Tibial nerve (tissue), 4 donors: ENCODE measurements at places on chromosomes 16 and 17. TPM values are rescaled to one million over a fixed set of nuclear protein-coding genes. Genes with fewer than 3 reads are reported as not detected.

The DYNLL2 gene
- 14.4 TPM for total RNA-seq

The AXIN2 gene
- total RNA-seq: 18.8 TPM

The ARHGDIG gene
- total RNA-seq: not detected

The BCL6B gene
- total RNA-seq: 8.1 TPM

DNA sequence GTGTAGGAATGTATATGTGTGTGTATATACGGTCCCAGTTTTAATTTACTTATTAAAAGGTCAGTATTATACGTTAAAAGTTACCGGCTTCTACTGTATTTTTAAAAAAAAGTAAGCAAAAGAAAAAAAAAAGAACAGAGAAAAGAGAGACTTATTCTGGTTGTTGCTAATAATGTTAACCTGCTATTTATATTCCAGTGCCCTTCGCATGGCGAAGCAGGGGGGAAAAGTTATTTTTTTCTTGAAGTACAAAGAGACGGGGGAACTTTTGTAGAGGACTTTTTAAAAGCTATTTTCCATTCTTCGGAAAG is 1.6 kb downstream of the NOG start:
- no peaks in the 10 kb centered on the region for H3K36me3 ChIP-seq
- H3K4me1 ChIP-seq: no peaks in the 10 kb centered on the region
- peaks cover 68% of the 10 kb centered on the region for H3K27me3 ChIP-seq
- H3K27ac ChIP-seq: peak overlapping the region; percentile 87
- DNase-seq: no peak
- H3K4me3 ChIP-seq: peak overlapping the region; percentile 68

DNA sequence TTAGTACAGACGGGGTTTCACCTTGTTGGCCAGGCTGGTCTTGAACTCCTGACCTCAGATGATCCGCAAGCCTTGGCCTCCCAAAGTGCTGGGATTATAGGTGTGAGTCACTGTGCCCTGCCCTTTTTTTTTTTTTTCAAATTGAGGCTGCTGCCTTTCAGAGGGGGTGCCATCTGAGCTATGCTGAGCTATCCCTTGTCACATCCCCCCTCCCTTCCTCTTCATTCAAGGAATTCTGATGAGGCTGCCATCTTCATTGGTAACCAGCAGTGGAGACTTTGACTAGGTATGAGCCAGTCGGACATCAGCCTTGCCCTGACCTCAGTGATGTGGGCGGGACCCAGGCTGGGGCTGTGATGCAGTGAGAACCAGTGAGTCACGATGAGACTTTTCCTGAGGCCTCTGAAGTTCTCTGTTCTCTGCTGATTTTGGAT is 24.4 kb upstream of the GPT2 start:
- H3K36me3 ChIP-seq: no peaks in the 10 kb centered on the region
- no peak overlapping the region for H3K27ac ChIP-seq
- no peaks in the 10 kb centered on the region for H3K27me3 ChIP-seq
- DNase-seq: no peak
- no peak overlapping the region for H3K4me3 ChIP-seq
- H3K4me1 ChIP-seq: no peaks in the 10 kb centered on the region

DNA sequence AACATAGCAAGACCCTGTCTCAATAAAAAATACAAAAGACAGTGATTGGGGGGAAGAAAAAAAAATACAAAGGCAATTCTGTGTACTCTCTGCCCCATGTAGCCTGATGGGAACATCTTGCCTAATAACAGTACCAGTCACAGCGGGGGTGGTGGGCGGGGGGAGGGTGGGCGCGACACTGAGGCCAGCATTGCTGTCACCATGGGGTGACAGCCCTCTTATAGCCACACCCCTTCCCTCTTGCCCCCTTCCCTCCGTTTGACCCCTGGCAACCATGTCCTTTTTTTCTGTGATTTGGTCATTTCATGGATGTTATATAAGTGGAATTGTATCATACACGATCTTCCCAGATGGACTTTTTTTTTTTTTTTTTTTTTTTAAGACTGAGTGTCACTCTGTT is 80.9 kb downstream of the DNAH17 start:
- no peak for DNase-seq
- no peak overlapping the region for H3K27ac ChIP-seq
- no peaks in the 10 kb centered on the region for H3K4me1 ChIP-seq
- H3K36me3 ChIP-seq: no peaks in the 10 kb centered on the region

DNA sequence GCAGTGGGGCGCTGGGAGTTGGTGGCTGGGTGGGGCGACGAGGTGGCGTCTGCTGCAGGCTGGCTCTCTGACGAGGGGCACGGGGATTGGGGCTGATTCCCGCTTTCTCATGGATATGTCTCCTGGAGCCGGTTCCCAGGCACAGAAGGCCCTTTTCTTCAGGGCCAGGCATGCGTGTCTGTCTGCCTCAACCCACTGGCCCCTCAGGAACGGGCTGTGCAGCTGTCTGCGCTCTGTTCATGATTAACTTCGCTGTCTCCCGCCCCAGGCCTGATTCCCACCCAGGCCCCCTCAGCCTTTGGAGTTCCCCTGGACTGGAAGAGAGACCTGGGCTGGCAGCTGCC is 53.1 kb downstream of the RAP1GAP2 start:
- no peak overlapping the region for H3K27ac ChIP-seq
- peaks cover 16% of the 10 kb centered on the region for H3K27me3 ChIP-seq
- no peak for DNase-seq
- H3K4me1 ChIP-seq: no peaks in the 10 kb centered on the region
- no peak overlapping the region for H3K4me3 ChIP-seq
- no peaks in the 10 kb centered on the region for H3K36me3 ChIP-seq

DNA sequence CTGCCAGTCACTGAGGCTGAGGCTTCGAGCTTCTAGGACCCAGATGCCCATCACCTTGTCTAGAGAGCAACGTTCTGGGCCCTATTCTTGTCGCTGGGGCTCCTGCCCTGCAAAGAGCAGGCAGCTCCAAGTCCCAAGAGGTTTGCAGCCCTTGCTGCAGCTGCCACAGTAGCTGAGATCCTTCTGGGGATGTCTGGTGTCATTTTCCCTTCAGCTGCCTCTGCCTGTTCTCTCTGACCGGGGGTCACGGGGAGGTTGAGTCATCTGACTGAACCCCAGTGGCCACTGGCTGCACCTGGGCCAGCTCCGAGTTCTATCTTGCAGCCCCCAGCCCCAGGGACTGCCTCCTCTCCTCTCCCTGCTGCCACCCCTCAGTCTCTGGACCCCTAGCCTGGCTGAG is 4.9 kb downstream of the WSCD1 start:
- no peaks in the 10 kb centered on the region for H3K36me3 ChIP-seq
- peaks cover 14% of the 10 kb centered on the region for H3K27me3 ChIP-seq
- H3K27ac ChIP-seq: no peak overlapping the region
- DNase-seq: no peak

DNA sequence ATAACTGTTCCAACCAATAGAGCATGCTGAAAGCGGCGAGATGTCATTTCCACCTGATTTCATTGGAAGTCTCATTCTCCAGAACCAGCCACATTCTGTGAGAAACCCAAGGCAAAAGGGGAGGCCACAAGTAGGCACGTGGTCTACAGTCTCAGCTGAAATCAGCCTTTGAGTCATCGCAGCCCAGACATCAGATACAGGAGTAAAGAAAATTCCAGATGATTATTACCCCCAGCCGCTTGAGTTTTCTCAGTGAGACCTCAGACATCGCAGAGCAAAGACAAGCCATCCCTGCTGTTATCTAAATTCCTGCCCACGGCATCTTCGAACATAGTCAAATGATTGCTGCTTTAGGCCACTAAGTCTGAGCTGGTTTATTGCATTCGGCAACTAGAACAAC is 23.1 kb downstream of the STAT3 start:
- no peak overlapping the region for H3K4me3 ChIP-seq
- H3K27me3 ChIP-seq: no peaks in the 10 kb centered on the region
- H3K4me1 ChIP-seq: peaks cover 51% of the 10 kb centered on the region

- H3K4me1 ChIP-seq: peaks cover 7% of the 10 kb centered on the region
- H3K4me3 ChIP-seq: no peak overlapping the region
- H3K27ac ChIP-seq: no peak overlapping the region
- peaks cover 4% of the 10 kb centered on the region for H3K36me3 ChIP-seq
These were observed 7.3 kb downstream of the TRIM65 start for GRCh38 chr17:75889454-75889853.

DNA sequence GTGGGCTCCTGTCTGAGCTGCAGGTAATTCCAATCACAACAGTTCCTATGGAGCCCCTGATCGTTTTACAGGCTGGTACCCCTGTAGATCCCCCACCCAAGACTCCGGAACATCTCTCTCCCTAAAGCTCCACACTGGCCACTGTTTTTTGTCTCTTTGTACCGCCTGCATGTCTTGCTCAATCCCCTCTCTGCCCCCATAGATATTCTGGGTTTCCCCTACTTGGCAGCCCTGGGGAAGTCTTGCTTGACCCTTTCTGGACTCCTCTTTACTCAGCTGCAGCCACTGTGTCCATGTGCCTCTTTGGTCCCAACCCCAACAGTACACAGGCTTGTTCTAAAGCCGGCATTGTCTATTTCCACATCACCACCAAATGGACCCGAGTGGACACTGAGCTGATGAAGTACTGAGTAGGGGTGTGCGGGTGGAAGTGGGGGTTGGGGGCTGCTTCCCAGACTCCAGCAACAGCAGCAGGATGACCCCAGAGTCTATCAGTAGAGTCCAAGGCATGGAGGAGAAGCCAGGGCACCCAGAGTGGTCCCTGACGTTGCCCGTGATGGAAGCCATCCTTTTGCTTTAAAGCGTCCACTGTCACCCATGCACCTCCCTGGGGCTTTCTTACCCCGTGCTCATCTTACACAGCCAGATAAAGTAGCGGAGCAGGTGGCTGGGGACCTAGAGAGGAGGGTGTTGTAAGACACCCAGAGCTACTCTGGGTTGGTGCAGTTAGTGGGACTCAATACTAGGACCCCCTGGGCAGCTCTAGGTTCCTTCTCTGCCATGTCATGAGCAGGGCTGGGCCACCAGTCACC is 6.4 kb downstream of the CD300LB start:
- H3K27ac ChIP-seq: no peak overlapping the region
- no peak overlapping the region for H3K4me3 ChIP-seq
- H3K4me1 ChIP-seq: no peaks in the 10 kb centered on the region
- H3K27me3 ChIP-seq: no peaks in the 10 kb centered on the region
- no peaks in the 10 kb centered on the region for H3K36me3 ChIP-seq

- no peak for DNase-seq
- no peaks in the 10 kb centered on the region for H3K4me1 ChIP-seq
- no peaks in the 10 kb centered on the region for H3K36me3 ChIP-seq
- no peaks in the 10 kb centered on the region for H3K27me3 ChIP-seq
- no peak overlapping the region for H3K27ac ChIP-seq
These were observed 8.3 kb upstream of the RAB5C start for GRCh38 chr17:42163113-42163512.

GRCh38 chr17:2024572-2025219 is 438 bp downstream of the RTN4RL1 start:
- H3K27me3 ChIP-seq: peaks cover 60% of the 10 kb centered on the region
- DNase-seq: no peak
- H3K36me3 ChIP-seq: no peaks in the 10 kb centered on the region

DNA sequence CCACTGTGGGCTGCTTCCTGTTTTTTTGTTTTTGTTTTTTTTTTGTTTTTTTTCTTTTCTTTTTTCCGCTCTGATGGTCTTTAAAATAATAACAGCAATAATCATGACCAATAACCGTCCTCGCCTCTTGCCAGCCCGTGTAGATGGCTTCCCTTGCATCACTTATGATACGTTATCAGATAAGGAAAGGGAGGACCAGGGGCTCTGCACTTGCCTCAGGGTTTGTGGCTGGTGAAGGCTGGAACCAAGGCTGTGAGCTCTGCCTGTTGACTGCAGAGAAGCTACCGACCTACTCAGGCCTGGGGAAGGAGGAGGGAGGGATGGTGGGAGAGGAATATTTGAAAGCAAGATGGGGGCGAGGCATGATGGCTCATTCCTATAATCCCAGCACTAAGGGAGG is 114.0 kb upstream of the SDK2 start:
- DNase-seq: no peak
- H3K4me3 ChIP-seq: no peak overlapping the region
- H3K27ac ChIP-seq: no peak overlapping the region
- no peaks in the 10 kb centered on the region for H3K36me3 ChIP-seq
- no peaks in the 10 kb centered on the region for H3K4me1 ChIP-seq

GRCh38 chr16:68732042-68732680 is 4.9 kb upstream of the CDH1 start:
- no peak overlapping the region for H3K4me3 ChIP-seq
- H3K4me1 ChIP-seq: no peaks in the 10 kb centered on the region
- H3K36me3 ChIP-seq: no peaks in the 10 kb centered on the region
- no peak overlapping the region for H3K27ac ChIP-seq

DNA sequence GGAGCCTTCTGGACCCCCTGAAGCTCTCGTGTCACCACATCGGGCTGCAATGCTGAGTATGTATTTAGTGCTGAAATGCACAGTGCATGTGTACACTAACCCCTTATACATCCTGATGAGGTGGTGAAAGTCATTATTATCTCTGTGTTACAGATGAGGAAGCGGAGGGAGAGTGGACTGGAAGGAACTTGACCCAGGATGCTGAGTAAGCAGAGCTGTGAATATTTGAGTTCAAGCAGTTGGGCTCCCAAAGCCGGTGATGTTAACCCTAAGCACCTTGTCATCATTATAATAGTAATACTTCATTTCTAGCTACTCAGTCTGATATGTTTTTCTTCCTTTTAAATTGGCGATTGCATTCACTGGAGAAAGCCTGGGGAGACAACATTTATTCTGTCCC is 25.9 kb upstream of the NKD1 start:
- H3K4me3 ChIP-seq: no peak overlapping the region
- DNase-seq: no peak
- H3K4me1 ChIP-seq: no peaks in the 10 kb centered on the region

DNA sequence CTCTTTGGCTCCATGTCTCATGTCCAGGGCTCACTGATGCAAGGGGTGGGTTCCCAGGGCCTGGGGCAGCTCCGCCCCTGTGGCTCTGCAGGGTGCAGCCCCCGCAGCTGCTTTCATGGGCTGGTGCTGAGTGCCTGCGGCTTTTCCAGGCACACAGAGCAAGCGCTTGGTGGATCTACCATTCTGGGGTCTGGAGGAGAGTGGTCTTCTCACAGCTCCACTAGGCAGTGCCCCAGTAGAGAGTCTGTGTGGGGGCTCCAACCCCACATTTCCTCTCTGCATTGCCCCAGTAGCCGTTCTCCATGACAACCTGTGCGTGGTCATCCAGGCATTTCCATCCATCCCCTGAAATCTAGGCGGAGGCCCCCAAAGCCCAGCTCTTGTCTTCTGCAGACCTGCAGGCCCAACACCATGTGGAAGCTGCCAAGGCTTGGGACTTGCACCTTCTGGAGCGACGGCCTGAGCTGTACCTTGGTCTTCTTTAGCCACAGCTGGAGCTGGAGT is 5.2 kb downstream of the IL32 start:
- H3K27me3 ChIP-seq: no peaks in the 10 kb centered on the region
- H3K36me3 ChIP-seq: no peaks in the 10 kb centered on the region
- H3K27ac ChIP-seq: no peak overlapping the region

GRCh38 chr17:58275417-58275816 is 5.3 kb downstream of the MPO start:
- no peak overlapping the region for H3K27ac ChIP-seq
- H3K27me3 ChIP-seq: peaks cover 25% of the 10 kb centered on the region
- no peaks in the 10 kb centered on the region for H3K4me1 ChIP-seq
